ENCODE measurements at places on chromosomes 3 and 15.

DNA sequence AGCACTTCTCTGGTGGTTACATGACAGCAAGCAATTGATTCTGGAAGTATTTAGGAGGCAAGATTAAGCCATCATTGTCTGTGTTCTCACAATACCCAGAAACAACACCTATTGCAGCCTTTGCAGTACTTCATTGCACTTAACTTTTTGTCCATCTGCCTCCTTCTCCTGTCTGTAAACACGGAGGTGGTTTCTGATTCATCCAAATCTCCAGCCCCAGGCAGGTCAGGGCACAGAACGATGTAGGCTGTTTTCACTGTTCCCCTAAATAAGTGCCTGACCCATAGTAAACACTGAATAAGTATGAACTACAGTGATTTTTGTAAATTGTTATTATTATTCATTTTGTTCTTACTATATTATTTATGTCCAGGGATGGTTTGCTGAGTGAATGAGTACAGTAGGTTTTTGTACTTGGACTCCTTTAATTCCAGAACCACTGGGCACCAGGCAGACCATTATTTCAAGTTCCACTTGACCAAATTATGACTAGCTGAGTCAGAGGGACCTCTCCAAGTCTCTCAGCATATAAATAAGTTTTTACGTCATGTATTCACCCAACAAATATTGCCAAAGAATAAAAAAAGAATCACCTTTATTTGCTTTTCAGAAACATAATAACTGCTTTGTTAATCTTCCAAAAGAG lies 283.3 kb upstream of the TRIM42 start:
- peak; percentile 29 for DNase-seq

DNA sequence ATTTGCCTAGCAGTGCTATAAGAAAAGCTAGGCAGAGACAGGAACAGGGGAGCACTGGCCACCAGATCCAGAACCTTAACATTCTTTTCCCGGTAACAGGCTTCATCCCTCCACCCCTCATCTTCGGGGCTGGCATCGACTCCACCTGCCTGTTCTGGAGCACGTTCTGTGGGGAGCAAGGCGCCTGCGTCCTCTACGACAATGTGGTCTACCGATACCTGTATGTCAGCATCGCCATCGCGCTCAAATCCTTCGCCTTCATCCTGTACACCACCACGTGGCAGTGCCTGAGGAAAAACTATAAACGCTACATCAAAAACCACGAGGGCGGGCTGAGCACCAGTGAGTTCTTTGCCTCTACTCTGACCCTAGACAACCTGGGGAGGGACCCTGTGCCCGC lies 231.0 kb upstream of the ST8SIA2 start:
- DNase-seq = no peak

GRCh38 chr3:188267790-188268335 lies 113.9 kb downstream of the LPP start:
- DNase-seq = no peak

GRCh38 chr15:89630974-89631901 lies 24.0 kb downstream of the KIF7 start:
- no peak for DNase-seq

DNA sequence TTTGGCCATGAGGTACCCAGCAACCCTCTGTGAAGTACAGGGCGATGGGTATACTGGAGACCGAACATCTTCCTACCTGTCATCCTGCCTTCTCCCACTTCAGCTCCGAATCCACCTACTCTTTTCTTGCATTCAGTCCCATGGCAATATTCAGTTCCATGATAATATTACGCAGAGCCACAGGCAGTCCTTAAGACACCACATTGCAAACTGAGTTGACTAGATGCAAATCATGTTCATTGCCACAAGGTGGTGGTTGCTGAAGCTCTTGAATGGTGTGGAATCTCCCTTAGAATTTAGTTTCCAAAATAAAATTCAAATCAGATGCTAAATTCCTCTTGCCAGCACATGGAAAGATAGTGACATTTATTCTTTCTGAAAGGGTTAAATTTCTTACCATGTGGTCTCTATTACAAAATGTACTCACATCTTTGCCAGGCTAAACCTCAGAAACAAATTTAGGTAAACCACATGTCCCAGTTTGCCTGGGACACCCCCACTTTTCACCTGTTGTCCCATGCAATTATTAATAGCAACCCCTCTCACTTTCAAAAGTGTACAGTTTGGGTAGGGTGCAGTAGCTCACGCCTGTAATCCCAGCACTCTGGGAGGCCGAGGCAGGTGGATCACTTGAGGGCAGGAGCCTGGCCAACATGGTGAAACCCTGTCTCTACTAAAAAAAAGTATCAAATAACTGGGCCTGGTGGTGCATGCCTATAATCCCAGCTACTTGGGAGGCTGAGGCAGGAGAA lies 1.7 kb upstream of the NME9 start:
- DNase-seq = no peak

- no peak for DNase-seq
These were observed 42.1 kb downstream of the ZBTB38 start for GRCh38 chr3:141410408-141410807.

DNA sequence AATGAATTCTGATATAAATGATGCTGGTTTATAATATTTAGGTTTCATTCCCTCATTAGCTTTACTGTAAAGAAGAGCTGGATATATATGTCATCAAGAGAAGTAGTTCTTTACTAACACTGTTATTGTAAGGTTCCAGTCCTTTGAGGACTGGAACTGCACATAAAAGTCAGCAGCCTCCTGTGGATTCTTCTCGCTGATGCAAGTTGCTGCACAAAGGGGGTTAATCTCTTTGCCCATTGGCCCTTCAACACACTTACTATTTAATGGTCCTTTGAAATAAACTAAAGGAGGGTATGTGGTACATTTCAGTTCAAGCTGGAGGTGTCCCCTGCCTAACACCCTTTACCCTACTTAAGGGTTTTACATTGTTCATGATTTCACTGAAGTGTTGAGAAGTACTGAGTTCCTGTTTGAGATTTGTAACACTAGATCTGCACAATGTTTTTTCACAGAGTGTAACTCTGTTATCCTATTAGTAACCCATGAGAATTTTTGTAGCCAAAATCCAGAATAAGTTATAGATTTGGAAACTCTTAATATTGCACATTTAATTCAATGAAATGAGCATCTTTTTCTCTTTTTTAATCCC lies 43.9 kb downstream of the NR2C2 start:
- DNase-seq = no peak

DNA sequence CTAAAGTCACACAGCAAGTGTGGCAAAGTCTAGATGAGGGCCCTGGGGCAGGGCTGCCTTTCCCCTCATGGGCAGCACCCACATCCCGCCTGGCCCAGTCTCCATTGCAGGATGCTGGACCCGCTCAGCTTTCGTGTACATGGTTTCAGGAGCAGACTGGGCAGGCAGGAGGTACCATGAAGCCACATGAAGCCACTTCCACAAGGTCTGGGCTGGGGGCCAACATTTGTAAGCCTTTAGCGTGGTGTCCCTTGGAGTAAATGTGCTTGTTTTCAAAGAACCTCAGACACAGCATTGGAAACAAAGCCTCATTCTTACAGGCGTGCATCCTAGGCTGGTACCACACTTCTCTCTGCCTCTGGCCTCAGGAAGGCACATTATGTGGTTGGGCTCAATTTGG lies 34.5 kb downstream of the UMPS start:
- DNase-seq = no peak

DNA sequence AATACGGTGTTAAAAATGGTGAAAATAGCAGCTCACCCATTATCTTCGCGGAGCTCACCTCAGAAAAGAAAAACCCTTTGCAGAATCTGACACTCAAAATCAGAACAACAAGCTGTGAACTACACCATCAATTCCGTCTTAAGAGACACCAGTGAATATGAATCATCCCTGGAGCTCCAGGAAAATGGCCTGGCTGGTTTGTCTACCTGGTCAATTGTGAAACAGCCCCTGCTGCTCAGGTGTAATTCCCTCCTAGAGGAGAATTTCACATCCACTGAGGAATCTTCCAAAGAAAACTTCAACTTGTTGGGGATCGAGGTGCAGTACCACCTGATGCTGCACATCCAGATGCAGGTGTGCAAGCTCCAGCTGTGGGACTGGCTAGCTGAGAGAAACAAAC lies 3.0 kb upstream of the XRN1 start:
- no peak for DNase-seq

DNA sequence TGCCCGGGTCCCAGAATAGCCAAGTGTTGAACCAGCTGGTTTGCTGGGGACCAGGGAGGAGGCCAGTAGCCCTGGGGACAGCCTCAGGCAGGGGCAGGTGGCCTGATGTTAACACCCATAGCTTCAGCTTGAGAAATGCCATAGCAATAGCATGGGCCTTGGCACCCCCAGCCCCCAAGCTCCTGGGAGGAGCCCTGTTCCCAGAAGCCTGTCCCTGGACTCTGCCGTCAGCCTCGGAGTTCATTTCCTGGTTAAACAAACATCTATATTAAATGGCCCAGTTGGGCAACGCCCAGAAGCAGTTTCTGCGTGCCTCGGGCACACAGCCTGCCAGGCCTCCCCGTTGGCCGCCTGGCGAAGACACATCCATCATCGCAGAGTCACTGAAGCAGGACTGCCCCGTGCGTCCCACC lies 58.2 kb downstream of the FGD5 start:
- peak; percentile 5 for DNase-seq

DNA sequence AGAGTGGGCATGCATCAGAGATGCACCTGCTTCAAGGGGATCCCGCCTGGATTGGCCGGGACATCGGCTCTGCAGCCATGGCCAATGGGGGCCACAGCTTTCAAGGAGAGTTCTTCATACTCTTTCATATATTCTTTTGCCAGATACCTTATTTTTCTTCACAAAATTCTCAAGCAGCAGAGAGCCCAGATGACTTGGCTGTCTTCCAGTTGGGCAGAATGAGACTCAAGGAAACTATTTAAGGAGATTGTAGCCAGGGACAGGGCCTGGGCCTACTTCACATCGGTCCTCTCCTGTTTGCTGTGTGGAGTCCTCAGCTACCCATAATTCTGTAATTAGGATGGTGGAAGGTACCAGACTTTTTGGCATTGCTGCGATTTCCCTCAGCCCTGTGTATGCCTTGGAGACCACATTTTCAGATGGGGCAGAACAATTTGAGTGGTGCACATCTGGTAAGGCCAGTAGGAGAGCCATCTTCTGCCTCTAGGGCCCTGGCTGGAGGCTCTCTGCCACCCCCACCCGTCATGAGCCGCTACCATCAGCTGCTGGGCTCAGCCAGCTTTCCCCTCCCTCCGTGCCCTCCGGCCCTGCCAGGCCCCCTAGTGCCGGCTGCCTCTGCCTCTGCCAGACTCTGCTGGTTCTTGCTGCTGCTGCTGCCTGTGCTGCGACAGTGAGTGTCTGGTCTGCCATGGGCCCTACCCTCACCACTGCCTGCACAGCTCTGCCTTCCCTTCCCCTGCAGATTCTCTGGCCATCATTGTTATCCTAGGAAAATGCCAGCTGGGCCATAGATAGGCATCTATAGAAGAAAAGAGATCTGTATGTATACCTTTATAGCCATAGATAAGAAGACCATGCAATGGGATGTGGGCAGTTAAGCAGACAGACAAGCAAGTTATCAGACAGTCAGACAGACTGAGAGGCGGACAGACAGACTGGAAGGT lies 6.7 kb downstream of the PLIN1 start:
- no peak for DNase-seq

GRCh38 chr3:3629911-3630310 lies 169.3 kb upstream of the LRRN1 start:
- no peak for DNase-seq

- no peak for DNase-seq
These were observed 57.5 kb upstream of the PRR23E start for GRCh38 chr3:127135241-127136023.

GRCh38 chr3:41881233-41881821 lies 80.6 kb downstream of the ULK4 start:
- DNase-seq = no peak

DNA sequence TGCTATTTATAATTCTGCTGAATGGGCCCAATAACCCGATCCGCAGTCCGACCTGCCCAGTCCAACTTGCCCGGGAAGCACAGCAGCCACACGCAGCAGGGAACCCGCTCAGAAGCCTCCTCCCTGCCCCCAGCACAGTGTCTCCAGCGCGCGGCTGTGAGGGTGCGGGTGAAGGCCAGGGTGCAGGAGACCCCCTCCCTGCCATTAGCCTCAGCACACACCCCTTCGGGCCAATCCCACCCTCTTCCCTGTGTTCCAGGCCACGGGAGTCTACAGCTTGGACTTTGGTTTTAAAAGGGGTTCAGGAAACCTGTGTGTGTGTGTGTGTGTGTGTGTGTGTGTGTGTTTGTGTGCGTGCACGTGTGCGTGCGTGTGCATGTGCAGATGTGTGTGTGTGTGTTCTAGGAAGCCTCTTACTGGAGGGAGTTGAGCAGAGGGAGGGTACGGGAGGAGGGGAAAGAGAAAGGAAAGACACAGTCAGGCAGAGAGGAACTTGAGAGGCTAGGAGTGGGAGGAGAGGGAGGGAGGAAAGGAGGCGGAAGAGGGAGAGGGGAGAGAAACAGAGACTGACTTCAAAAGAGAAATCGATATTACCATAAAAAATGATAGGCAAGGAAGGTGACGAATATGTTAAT lies 34.2 kb downstream of the ATP2B2 start:
- no peak for DNase-seq

- no peak for DNase-seq
These were observed 64.3 kb downstream of the MINDY4B start for GRCh38 chr3:150840802-150841515.
